ENCODE measurements at places on chromosomes 3 and 15.

- peak; percentile 36 for DNase-seq
Observed at GRCh38 chr15:62895905-62896316, 146.6 kb upstream of the TPM1 start.

DNA sequence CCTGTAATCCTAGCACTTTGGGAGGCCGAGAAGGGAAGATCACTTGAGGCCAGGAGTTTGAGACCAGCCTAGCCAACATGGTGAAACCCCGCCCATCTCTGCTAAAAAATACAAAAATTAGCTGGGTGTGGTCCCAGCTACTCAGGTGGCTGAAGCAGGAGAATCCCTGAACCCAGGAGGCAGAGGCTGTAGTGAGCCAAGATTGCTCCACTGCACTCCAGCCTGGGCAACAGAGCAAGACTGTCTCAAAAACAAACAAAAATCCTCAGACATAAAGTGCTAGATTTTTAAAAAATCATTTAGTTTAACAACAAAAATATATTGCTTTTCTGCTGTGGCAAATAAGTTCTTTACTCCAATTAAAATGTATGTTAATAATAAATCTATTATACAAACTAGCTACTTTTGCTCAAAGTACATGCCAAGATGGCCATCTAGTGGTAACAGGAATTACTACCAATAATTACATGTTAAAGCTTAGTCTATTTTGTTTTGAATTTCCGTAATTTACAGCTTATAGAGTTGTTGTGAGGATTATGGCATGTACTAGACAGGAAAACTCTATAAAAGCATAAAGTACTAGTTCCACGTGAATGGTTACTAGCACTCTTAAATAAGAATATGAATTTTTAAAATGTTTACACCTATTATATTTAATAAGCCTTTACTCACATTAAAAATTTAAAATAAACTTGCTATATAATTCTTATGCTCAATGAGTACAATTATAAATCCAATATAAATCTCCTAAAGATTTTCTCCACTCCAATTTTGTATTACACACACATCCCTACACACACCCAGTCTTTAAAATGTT lies 39.0 kb downstream of the GABPB1 start:
- peak; percentile 48 for DNase-seq

DNA sequence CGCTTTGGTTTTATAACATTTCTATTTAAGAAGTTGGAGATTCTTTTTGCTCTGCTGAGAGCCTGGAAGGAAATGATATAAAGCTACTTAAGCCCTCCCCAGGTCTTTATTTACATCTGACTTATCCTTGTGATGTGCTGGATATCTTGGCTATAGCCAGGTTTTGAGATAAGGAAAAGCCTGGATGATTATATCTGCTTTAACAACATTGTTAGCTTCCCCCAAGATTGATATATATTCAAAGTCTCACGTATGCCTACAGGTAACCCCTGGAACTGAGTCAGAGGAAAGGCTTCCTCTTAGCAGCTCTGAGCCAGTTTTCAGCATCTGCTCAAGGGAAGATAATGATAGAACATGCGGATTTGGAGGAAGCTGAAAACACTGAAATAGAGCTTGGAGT lies 61.5 kb upstream of the CRBN start:
- DNase-seq, result no peak

DNA sequence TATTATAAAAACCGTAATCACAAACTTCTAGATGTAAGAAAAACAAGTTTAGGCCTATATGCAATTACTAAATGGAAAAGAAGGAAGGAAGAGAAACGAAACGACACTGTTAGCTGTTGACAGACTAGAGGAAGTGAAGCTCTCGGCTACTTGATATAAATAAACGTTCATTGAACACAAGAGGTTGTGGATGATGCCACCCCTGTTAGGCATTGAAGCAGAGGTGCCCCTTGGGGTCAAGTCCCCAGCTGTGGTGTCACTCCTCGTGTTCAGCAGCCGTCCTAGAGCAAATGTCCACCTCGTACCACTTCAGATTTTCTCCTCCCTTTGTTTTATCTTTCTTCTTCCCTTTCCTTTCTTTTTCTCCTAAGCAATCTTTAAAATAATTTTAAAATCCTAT lies 146.5 kb upstream of the UBE2E1 start:
- no peak for DNase-seq

GRCh38 chr3:183854318-183855035 lies 29.1 kb upstream of the MAP6D1 start:
- no peak for DNase-seq

DNA sequence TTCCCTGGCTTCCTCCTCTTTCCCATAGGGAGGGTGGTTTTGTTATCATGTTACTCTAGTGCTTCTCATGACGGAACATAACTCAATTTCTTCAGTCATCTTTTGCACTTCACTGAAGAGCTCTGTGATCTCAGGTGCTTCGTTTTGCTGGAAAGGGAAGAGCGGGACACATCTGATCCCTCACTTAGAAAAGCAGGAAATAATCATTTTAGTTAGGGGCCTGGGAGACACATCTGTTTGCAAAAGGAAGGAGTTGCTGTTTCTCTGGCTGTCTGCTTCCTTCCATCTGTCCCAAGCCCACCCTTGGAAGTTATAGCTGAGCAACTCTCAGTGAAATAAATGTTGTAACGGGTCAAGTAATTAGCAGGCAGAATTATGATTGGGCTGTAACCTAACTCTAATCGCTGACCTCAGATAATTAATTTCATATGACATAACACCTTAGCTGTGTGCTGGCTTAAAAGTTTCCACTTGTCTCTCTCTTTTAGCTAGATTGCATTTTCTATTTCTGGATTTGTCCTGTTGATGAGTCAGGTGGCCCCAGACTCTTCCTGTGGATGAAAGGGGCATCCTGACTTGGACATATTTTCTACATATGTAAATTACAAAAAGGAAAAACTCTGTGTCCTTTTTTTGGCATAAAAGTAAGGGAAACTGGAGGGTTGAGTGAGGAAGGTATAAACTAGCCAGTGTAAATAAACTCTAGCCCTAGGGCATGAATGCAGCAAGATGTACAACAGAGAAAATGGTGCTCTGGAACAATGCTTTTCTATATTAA lies 11.0 kb upstream of the FILIP1L start:
- no peak for DNase-seq

GRCh38 chr15:85402195-85402881 lies 21.9 kb downstream of the AKAP13 start:
- no peak for DNase-seq
